ENCODE measurements at places on chromosomes 7 and 10.

GRCh38 chr7:79272066-79272669 lies 181.3 kb downstream of the MAGI2 start:
- DNase-seq, result no peak

DNA sequence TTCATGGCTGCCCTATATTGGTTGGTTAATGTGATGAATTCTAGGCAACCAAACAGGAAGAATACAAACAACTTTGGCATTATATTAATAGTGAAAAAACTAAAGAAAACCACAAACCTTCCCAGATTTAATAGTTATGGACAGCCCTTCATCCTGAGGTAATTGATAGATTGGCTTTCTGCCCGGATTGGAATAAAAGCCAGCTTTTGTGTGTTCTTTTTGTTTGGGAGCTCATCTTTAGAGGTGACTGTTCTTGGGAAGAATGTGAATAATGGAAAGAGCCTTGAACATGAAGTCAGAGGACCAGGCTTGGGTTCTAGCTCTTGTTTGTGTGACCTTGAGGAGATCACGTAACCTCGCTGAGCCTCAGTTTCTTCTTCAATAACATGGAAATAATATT lies 92.3 kb downstream of the VTI1A start:
- DNase-seq, result no peak

DNA sequence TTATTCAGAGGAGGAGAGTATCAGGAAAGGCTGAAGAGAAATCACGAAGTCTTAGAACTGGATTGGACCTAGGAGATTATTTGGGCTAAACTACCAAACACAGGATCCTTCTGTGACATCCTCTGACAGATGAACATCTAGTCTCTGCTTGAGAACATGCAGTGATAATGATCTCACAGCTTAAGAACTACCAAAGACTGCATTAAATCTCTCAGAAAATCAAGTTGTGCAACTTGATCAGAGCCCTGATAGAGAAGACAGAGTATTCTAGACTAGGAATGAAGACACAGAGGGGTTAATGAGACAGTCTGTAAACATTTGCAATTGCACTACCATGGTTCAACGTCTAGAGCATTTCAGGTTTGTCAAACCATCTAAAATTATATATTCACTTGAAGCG lies 37.1 kb upstream of the AGBL3 start:
- DNase-seq, result no peak

DNA sequence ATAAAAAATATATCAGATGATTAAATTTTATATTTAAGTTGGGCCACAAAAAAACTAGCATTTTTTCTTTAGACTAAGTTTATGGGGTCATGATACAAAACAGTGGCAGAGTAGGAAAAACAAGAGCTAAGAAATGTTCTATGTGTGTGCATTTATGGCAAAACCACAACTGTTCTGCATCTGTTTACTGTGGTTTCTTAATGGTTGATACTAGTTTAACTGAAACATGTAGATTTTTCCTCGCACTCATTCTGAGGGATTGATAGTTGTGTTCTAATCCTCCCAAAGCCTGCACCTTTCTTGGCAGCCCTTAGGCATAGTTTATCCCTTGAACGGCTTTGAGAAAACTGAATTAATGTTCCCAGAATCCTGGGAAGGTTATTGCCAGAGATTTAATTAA lies 66.6 kb upstream of the PHYHIPL start:
- DNase-seq, result no peak

- no peak for DNase-seq
Measured at GRCh38 chr10:77548157-77548556, 89.5 kb downstream of the KCNMA1 start.

- DNase-seq, result no peak
Measured at GRCh38 chr10:111175787-111176186, 99.0 kb downstream of the ADRA2A start.

- DNase-seq, result no peak
Measured at GRCh38 chr7:137825489-137825888, 21.3 kb downstream of the DGKI start.

DNA sequence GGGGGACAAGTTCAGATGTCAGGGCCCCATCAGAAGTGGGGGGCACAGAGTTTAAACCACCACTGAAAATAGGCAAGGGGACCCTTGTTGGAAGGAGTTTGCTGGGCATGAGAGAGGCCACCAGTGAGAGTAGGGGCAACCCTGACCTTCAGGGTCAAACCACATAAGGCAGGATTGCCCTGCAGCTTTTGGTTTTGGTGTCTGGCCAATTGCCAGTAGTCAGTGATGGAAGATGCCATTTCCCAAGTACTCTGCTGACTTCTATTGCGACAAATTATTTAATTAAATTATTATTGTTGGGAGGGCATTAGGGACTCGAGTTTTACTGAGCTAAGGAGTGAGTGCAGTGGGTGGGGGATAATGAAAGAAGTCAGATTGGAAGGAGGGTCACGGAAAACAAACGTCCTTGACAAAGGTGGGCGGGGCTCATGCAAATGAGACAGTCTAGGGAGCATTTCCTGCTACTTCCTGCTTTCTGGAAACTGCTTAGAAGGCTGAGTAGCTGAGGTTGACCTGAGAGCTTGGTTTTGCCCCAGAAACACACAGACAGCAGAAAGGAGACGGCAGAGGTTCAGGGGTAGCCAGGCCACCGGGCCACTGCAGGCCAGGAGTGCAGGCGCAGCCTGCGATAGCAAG lies 74.2 kb upstream of the ANLN start:
- no peak for DNase-seq

DNA sequence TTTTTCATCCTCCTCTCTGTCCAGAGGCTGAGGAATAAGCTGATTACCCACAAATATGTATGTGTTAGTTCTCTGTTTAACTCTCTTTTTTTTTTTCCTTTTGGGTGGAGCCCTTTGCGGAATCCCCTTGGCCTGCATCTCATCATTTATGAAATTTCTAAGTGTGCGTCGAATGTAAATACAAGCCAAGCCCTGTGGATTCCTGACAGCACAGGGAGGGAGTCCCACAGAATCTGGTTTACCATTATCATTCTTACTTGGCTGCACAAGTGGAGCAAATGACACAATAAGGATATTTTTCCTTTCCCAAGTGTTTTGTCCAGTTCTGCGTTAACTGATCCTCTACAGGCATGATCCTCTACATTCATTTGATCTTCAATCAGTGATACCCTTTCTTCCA lies 11.4 kb downstream of the STK31 start:
- DNase-seq, result no peak

DNA sequence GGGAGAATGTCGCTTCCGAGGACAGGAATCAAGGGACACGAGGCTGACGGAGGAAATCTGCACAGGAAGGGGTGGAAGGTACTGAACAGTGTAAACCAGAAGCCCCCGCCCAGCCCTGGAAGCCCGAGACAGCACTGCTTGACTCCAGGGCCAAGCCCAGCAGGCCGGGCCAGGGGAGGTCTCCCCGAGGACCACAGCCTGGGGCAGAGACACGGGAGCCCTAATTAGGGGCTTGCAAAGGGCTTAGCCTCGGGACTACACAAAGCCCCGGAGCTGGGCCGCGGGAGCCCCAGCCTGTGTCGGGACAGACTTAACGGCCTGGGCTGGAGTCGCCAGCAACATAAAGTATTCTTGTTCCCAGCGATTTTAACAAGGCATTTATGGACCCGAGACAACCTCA lies 50.8 kb downstream of the OAT start:
- no peak for DNase-seq

DNA sequence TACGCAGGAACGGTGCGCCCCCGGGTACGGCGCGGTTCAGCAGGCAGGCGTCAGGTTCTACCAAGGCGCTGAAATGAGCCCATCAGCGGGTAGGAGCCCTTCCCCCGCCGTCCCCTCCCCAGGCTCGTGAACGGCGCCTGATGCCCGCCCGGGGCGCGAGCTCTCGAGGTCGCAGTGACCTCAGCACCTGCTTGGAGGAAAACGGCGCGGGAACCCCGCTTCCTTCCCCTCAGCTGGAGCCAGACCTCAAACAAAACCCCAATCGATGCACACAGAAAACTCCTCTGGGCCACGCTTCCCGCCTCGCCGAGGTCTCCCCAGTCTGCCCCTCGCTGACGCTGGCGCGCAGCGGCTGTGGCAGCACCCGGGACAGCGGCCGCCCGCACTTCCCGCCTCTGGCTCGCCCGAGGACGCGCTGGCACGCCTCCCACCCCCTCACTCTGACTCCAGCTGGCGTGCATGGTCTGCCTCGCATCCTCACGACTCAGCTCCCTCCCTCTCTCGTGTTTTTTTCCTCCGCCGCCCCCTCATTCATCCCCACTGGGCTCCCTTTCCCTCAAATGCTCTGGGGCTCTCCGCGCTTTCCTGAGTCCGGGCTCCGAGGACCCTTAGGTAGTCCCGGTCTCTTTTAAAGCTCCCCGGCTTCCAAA lies 514 bp upstream of the GAD2 start:
- DNase-seq, result no peak

DNA sequence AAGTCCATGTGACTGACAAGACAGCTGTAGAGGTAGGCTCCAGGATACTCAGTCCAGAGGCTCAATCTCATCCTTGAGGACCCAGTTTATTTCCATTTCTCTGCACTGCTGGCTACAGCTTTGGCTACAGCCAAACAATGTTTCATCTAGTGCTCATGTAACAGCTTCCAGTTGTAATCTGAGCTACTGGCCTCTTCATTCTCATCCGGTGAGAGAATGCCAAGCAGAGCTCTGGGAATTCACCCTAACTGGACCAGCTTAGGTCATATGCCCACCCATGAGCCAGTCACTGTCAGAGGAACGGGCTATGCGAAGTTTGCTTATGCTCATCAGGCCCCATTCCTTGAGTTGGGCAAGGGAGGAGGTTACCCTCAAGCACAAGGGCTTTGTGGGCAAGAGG lies 192.9 kb downstream of the EVX1 start:
- peak; percentile 16 for DNase-seq

DNA sequence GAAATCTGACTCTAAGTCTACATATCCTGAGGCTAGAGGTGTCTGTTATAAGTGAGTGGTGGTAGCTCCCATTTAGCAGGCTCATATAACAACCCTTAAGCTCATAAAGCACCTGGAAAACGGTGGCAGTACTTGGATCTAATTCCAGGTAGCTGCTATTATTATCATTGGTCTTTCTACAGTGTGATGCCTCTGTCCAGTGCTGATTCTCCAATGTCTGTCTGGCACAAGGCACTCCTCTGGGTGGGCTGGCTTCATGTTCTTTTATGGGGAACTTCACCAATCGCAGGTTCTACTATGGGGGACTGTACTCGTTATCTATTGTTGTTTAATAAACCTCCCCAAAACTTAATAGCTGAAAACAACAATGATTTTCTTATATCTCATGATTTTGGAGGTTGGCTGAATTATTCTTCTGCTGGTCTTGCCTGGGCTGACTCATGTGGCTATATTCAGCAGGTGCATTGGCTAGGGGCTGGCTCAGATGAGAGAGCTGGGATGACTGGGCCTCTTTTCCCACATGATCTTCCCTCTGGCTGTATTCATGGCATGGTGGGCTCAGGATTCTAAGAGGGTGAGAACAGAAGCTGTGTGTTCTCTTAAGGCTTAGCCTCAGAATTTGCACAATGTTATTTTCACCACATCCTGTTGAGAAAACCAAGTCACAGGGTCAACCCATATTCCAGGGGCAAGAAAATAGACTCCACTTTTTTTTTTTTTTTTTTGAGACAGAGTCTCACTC lies 93.0 kb upstream of the PCGF5 start:
- no peak for DNase-seq

All from AG04450 (cell line).